Neural crest cell (in vitro differentiated cells): ENCODE measurements at places on chromosomes 3 and 15.

- DNase-seq: no peak
These were observed 44.6 kb upstream of the RBMS3 start for GRCh38 chr3:29236146-29236840.

- no peak for DNase-seq
These were observed 11.5 kb upstream of the MB21D2 start for GRCh38 chr3:192929146-192929545.

GRCh38 chr15:65329984-65330735 lies 25.7 kb downstream of the RNU5B-1 start:
- no peak for DNase-seq

GRCh38 chr3:143064777-143065176 lies 54.8 kb upstream of the CHST2 start:
- no peak for DNase-seq

GRCh38 chr3:20480786-20481365 lies 294.9 kb upstream of the SGO1 start:
- no peak for DNase-seq

DNA sequence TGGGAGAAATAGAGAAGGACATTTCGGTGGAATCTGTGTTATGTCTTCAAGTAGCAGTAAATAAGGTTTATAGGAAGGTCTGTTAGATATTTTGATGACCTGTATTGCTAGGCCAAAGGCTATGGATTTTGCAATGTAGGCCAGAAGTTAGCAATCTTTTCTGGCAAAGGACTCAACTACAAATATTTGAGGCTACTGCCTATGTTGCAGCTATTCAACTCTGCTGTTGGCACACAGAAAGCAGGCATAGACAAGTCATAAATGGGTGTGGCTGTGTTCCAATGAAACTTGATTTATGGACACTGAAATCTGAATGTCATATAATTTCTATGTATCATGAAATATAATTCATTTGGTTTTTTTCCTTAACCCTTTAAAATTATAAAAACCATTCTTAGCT lies 438.7 kb upstream of the C2CD4B start:
- DNase-seq: no peak

DNA sequence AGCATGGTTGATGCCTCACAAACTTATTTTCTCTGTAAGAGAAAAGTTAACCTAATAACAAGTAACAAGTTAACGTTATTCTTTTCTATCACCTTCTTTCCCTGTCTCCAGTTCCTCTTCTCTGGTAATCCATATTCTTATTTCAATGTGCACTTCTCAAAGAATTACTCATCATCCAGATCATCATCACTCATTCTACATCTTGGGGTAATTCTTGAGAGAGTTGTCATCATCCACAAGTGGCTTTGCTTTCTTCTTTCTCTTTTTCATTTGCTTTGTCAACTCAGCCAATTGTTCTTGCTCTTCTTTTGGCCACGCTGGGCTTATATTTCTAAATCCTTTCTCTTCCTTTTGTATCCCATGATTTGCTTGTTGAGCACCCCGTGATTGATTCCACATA lies 20.8 kb upstream of the RNF111 start:
- DNase-seq: no peak

GRCh38 chr15:91861223-91861622 lies 7.7 kb downstream of the SLCO3A1 start:
- DNase-seq: no peak

GRCh38 chr3:4711680-4711992 lies 218.5 kb downstream of the ITPR1 start:
- DNase-seq: no peak

DNA sequence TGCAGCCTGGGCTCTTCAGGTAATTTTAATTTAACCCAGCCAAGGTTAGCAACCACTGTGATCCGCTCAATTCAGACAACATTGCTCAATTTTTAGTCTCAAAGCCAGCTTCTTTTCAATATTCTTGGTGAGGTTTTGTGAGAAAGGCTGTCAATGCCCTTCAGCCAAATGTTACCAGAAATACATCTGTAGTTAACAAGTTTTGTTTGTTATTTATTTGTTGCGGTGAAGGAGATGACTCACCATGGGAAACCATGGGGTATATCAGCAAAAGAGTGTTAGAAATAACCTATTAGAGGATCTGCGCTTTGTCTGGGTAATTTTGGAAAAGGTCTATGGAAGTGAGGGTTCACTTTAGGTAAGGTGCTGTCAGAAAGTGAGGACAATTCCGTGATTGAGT lies 5.0 kb downstream of the SLC9C1 start:
- no peak for DNase-seq

DNA sequence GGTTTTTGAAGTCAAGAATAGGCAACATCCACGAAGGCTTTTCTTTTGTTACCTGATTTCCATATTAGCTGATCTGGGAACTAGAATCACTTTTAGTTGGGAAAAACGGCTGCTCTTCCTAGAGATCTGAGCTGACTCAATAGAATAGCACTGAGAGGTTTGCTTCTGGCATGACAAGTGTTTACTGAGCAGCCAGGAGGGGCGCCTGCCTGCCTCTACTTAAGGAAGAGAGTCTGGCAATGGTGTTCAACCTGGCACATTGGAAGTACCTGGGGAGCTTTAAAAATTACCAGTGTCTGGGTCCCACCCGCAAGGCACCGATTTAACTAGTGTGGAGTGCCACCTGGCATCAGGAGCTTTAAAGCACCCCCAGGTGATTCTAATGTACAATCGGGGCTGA lies 34.4 kb downstream of the FAM43A start:
- DNase-seq: no peak

DNA sequence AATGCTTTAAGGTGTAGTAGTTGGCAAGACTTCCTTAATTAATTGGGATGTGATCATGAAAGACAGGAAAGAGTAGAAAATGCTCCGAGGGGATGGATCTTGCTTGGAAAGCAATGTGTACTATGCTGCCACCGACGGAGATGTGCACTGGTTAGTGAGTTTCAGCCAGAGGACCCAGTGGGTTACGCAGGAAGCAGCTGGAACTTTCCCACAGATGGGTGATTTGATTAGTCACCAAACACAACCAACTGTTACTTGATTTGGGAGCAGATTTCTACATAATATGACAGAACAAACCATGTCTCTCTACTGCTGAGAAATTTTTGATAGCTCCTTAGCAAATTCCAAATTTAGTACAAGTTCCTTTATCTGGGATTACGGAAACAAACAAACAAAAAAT lies 245.4 kb upstream of the MCTP2 start:
- no peak for DNase-seq

DNA sequence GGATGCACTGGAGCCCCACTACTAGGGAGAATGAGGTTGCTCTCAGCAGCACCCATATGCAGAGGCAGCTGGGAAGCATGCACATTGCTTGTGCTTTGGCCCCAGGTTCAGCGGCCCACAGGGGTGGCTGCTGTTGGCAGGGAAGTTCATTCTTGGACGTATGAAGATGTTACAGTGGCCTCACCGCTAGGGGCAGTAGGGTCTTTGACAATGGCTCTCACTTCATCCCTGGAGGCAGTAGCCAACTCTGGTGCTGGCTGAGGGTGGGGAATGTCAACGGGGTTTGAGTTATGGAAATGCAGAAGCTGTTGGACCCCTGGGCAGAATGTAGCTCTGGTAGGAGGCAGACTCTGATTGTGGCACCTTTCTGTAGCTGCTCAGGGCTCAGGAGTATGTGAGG lies 279.9 kb downstream of the SCAPER start:
- no peak for DNase-seq

DNA sequence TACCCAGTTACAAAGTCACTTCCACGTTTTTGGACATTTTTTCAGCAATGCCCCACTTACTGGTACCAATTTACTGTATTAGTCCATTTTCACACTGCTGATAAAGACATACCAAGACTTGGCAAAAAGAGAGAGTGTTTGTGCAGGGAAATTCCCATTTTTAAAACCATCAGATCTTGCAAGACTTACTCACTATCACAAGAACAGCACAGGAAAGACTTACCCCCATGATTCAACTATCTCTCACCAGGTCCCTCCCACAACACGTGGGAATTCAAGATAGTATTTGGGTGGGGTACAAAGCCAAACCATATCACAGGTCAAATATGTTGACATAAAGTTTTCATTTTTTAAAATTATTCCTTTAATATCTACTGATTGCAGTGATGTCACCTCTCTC lies 16.2 kb upstream of the ABI3BP start:
- no peak for DNase-seq

DNA sequence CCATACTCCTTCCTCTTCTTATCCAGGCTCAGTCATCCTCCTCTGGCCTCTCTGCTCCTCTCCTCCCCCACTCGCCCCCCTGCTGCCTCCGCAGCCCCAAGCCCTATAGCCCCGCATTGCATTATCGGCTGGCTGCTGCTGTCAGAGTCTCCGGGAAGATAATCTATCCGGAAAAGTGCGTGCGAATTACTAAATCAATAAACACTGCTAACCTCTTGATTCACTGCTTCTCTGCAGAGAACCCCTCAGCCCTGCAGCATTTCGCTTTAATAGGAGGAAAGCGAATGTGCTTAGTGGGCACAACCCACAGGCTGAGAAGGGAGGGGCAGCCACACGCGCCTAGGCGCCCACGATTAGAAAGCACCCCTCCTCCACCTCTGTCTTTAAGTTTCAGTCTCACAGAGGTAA lies 167.6 kb downstream of the ABHD5 start:
- no peak for DNase-seq

DNA sequence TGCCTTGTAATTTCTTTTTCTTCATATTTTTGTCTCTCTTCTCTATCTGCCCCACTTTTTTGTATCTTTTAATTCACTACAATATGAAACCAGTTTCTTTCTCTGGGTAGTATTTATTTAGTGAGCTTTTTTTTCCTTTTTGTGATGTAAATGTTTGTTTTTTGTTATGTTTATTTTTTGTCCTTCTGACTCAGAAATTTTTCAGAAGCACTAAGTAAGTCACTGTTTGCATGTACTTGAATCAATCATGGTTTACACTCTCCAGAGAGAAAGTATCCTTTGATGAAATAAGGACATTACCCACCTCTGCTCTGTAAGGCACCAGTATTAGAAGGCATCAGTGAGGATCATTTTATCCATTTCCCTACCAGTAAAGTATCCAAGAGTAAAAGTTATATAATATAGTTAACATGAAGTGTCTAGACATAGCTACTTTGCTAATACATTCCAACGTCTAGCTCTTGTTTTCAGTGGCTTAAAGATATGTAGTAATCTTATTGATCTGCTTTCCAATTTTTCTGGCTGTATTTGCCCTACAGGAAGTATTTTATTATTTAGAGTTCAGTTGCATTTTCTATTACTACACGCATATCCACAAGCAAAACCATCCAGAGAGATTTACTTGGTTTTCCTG lies 25.4 kb downstream of the FILIP1L start:
- no peak for DNase-seq

GRCh38 chr3:24725514-24726255 lies 231.0 kb upstream of the THRB start:
- DNase-seq: no peak

GRCh38 chr15:67181221-67181639 lies 73.2 kb downstream of the AAGAB start:
- no peak for DNase-seq

DNA sequence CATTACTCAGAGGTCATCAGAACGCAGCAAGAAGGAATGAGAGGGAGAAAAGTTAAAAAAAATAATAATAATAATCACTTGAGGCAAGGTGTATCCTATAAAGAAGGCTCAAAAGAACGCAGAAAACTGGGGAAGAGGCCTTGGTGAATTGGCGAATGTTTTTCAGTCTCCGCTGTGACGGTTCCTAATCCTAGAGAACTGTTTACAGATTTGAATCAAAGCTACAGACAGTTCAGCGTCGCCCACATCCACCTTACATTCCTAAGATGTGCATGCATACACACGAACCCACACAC lies 634 bp downstream of the ZMAT3 start:
- DNase-seq: no peak

DNA sequence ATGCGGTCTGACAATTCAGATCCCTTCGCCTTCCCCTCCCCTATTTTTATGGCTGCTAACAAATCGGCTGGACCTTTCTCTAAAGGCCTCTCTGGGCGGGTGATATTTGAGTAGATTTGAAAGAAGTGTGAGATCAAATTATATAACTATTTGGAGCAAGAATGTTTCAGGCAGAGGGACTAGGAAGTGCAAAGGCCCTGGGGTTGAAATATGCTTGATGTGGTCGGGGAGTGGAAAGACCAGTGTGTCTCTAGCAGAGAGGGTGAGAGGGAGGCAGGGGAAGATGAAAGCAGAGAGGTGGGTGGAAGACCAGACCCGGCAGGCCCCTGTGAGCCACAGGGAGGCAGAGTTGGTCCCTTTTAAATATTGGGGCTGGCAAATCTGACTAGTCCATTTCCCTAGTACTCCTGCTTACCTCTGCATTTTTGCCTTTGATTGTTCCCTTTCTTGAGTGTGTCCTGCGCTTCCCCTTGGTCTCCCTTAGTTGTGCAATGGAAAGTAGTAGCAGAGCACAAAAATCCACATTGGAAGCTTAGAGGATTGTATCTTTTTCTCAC lies 32.3 kb downstream of the SLCO3A1 start:
- no peak for DNase-seq
